Cortex of kidney (tissue), 1 donor: ENCODE measurements at places on chromosomes 12 and 14.

DNA sequence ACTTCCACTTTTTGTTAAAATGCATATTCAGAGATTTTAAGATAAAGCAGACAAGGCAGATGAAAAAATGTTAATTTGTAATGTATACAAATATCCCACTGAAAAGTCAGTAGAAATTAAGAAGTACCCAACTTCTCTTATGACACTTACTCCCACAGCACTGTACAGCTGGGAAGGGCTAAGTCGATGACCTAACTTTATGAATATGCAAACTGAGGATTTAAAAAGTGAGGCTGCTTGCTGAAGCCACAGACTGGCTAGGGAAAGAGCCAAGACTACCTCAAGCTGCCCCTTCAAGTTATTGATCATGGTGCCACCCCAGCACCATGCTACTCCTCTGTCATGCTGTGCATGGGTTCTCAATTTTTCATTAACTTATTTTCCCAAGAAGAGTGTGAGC is 17.0 kb downstream of the PPM1H start:
- no peak for DNase-seq

GRCh38 chr14:96189281-96189711 is 15.3 kb upstream of the BDKRB2 start:
- no peak for DNase-seq

- DNase-seq = no peak
These were observed 35.0 kb downstream of the GNPTAB start for GRCh38 chr12:101795786-101796185.

DNA sequence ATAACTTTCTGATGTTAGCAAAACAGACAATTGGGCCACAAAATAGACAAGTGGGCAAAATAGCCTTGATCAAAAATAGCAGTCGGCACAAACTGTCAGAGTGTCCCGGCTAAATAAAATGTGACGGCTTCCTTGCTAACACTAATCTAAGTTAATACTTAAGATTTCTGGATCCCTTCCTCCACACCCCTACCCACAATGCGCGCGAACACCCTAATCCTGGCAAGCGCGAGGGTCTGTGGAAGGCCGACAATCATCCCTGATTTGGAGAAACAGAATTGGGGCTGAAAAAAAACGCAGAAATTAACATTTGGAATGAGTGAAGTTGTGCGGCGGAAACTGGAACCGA is 489 bp downstream of the CEP290 start:
- DNase-seq = no peak

DNA sequence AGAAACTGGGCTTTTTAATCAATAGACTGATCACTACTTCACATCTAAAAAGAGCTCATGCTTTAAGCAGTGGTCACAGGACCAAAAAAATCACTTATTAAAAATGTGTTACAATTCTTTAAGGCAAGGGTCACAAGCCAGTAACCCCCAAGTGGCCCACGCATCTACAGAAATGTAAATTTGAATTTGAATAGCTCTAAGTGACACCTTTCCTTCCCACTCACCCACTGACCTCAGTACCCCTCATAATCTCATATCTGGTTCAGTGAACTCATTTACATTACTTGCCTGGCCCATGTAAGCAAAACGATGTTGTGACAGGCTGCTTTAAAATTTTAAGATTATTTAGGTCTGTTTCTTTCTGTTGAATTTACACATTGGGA is 27.4 kb downstream of the NELL2 start:
- no peak for DNase-seq

DNA sequence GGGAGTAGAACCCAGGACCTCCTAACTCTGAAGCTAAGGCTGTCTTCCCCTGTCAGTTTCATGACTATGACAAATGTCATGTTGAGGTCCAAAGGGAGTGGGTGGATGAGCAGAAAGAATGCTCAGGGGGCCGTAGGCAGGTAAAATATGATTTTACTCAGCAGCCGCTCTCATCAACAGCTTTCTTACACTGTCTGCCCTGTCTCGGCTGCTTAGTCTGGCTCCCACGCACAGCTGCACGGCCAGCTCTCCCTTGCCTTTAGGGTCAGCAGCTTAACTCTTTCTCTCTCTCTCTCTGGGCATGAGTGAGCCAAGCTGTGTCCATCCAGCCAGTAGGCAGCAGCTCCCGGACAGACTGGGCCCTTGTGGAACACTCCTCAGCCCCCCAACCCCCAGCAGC is 95.2 kb downstream of the GCH1 start:
- no peak for DNase-seq

- DNase-seq = no peak
These were observed 13.6 kb upstream of the FOXN3 start for GRCh38 chr14:89430391-89431236.

- DNase-seq = no peak
These were observed 215.9 kb downstream of the CHST11 start for GRCh38 chr12:104672501-104673265.

- no peak for DNase-seq
These were observed 61.1 kb upstream of the COCH start for GRCh38 chr14:30813216-30813615.

- DNase-seq = no peak
These were observed 3.4 kb downstream of the GPR84 start for GRCh38 chr12:54360717-54361456.

- no peak for DNase-seq
These were observed 151.7 kb downstream of the NUAK1 start for GRCh38 chr12:105986779-105987684.

GRCh38 chr12:14768823-14769405 is 34.4 kb downstream of the WBP11 start:
- no peak for DNase-seq

GRCh38 chr14:106622200-106622745 is 1095.9 kb downstream of the TMEM121 start:
- no peak for DNase-seq

DNA sequence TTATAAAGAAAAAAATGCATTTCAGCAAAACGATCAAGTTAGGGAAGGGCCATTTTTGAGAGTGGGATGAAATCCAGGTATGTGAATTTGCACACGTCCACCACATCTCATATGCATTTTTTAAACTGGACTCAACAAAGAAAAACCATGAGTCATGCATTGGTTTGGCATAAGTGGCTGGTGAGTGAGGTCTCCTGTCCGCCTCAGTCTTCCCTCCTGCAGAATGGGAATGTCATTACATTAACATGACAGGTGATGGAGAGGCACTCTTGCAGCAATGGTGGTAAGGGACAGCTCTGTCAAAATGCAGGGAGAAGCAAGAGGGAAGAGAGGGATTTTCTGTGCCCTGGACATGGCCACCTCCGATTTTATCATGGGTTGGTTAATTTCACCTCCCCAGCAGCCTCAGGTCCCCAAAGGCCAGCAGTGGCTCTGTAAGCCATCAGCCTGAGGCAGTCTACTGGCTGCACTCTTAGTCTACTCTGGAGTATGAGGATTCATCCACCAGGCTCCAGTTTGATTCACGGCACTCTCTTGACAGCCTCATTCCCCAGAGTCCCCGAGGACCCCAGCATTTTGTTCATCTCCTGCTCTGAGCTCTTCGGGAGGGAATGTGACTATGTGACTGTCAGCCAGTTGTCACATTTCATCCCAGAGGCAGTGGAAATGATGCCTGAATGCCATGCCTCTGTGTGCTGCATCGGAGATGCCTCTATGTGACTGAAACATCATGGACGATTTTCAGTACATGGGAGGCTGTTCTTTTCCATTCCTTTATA is 17.1 kb upstream of the PWP1 start:
- DNase-seq = no peak

- no peak for DNase-seq
These were observed 68.9 kb upstream of the YARS2 start for GRCh38 chr12:32824596-32824995.

DNA sequence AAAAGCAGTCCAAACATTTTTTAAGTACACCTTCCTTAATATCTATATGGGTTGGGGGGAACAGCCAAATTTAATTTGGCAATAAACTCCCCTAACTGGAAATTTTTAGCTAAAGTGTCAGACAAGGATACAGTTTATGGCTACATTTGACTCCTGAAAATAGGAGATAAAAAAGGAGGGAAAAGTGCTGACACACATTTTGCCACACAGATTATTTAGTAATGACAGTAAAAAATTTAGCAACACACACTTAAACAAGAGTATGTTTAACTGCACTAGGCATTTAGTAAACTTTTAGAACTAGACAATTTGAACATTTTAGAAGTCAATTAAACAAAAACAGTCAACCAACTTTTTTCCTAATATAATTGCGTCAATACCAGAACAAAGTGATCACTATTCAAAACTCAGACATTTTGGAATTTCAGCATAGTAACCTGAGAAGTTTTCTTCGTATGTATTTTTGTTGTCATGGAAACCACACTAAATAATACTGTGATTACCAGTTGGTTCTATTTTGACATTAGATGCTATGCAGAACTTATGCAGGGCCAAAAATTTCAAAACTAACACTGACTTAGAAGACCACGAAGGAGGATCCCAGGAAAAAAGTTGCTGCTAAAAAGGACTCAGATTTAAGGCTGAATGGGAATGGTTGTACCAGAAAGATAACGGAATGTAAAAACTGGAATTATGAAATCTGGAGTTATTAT is 13.4 kb downstream of the GMFB start:
- no peak for DNase-seq

DNA sequence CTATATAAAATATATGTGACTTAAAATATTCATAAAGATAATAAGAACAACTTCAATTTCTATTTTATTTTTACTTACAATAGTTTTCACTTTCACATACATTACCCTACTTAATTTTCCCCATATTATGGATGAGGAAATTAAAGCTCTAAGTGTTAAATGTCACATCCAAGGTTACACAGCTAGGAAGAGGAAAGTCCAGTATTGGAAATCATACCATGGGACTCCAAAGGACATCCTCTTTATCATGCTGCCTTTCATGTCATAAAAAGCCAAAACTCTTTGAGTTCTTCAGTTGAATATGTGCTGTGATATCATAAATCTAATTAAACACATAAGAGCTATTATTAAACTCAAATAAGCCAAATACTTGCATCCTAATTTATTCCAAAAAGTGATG is 172.4 kb upstream of the GARIN2 start:
- no peak for DNase-seq
